ENCODE measurements at places on chromosomes 12 and 14.

- DNase-seq = no peak
These were observed 123.7 kb upstream of the MDM1 start for GRCh38 chr12:68455691-68456345.

GRCh38 chr12:122227341-122227740 is 1.5 kb upstream of the DIABLO start:
- DNase-seq = no peak

DNA sequence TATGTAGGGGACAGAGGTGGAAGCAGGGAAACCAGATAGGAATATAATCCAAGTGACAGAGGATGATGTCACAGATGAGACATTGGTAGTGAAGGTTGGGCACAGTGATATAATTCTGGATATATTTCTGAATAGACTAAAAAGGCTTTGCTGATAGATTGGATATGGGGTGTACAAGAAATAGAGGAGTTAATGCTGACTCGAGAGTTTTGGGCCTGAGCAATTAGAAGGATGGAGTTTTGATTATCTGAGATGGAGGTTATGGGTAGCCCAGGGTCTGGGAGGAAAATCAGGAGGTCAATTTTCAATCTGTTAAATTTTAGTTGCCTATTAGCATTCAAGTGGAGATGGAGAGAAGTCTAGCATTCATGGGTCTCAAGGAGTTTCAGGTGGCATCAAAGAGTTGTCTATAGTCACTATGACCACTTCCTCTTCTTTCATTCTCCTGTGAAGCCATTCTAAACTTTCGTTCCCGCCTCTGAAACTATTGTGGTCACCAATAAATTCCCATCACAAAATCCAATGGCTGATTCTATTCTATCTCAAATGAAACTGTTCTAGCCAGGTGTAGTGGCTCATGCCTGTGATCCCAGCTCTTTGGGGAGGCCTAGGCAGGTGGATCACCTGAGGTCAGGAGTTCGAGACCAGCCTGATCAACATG is 10.6 kb upstream of the ANO6 start:
- no peak for DNase-seq

DNA sequence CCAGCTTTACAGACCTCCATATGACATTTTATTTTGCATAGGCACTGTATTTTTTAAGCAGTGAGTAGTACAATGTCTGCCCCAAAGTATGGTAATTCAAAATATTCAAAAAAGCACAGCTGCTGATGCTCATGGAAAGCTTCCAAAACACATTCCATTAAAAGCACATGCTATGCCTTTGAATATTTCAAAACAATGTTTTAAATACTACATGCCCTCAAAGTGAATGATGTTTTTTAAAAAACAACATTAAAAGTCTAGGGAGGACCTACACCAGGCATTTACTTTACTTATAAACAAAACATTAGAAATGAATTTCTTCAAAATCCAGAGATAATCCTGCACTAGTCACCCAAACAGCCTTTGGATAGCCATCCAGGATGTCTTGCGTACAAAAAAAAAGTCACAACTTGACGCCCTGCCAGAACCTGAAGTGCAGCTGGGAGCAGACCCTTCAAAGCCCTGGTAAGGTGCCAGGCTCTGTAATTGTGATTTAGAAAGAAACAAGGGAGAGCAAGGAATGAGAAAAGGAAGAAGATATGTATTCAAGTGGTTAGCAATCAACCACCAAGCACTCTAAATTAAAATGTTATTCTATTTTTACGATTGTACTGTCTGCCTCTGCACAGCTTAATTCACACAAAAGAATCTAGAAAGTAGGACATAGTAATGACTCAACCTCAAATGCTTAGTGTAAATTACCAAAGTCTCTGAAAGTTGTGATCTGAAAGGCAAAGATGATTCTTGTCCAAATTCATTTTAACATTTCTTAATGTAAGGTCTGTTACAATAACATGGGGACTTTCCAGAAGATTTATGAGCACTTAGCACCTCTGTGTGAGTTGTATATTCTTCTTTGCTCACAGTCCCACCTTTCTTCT is 31.9 kb downstream of the CEP83 start:
- DNase-seq = no peak

- no peak for DNase-seq
These were observed 811 bp upstream of the INF2 start for GRCh38 chr14:104688505-104689108.

GRCh38 chr14:99158646-99159165 is 113.3 kb downstream of the BCL11B start:
- no peak for DNase-seq

GRCh38 chr12:9973949-9974348 is 2.7 kb downstream of the CLEC12A start:
- DNase-seq = no peak

DNA sequence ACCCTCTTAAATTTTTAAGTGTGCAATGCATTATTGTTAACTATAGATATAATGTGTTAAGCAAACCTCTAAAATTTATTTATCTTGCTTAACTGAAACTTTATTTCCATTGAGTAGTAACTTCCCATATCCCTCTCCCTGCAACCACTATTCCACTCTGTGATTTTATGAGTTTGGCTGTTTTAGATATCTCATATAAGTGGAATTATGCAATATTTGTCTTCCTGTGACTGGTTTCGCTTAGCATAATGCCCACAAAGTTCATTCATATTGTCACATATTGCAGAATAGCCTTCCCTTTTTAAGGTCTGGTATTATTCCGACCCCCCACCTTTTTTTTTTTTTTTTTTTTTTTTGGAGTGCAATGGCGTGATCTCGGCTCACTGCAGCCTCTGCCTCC is 247.6 kb downstream of the EMP1 start:
- no peak for DNase-seq

- DNase-seq = no peak
These were observed 915.4 kb upstream of the TMEM132C start for GRCh38 chr12:127351481-127352010.

- DNase-seq = no peak
These were observed 97.9 kb upstream of the USP44 start for GRCh38 chr12:95648990-95649791.

DNA sequence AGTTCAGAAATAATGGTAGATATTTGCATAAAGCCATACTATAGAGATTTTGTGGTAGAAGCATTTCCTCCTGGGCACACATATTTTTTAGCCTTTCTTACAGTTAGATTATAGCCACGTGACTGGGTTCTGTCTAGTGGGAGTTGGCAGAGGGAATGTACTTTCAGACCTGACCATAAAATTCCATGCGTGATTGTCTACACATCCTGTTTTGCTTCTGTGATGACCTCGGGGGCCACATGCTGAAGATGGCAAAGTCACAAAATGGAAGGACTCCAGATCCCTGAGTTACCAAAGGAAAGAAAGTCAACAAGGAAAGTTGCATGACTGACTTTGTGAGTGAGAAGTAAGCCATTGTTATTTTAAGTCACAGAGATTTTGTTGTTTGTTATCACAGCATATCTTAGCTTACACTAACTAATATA is 14.6 kb upstream of the MIA2 start:
- no peak for DNase-seq

DNA sequence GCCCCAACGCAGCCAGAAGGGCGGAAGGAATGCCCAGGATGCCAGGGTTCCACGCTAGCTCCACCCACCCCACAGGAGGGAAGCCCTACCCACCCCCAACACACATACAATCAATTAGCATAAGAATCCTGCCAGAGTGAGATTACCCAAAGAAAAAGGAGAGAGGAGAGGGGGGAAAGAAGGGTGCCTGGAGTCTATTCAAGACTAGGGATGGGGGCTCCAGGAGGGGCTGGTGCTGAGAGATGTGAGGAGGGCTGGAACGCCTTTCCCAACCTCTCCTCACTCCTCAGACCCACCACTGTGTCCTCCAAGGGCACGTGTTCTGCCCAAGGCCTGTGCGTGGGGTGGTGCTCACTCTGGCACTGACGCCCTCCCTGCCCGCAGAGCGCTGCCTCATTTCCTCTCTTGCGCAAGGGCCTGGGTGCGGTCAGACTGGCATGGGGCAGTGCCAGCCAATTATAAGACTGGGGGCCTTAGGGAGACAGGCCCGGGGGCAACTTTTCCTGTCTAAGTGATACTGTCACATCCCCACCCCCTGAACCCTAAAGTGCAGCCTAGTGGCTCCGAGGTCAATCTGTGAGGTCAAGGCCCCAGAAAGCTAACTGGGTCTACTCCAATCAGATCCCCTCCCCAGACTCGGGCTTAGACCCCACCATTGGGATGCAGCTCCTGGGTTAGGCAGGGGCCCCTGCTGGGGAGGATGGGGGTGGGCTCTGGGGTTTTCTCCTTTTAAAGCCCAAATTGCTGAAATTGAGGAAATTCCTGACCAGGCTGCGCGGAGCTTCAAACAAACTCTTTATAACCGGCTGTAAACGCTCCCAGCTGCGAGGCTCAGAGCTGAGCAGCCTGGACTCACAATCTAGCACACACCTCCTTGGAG is 10.2 kb upstream of the ITGB7 start:
- DNase-seq = no peak

GRCh38 chr14:50813544-50813863 is 17.5 kb downstream of the NIN start:
- no peak for DNase-seq

GRCh38 chr14:58878439-58879139 is 240.8 kb downstream of the DACT1 start:
- no peak for DNase-seq

- no peak for DNase-seq
These were observed 217.3 kb upstream of the TBX3 start for GRCh38 chr12:114901316-114901715.

DNA sequence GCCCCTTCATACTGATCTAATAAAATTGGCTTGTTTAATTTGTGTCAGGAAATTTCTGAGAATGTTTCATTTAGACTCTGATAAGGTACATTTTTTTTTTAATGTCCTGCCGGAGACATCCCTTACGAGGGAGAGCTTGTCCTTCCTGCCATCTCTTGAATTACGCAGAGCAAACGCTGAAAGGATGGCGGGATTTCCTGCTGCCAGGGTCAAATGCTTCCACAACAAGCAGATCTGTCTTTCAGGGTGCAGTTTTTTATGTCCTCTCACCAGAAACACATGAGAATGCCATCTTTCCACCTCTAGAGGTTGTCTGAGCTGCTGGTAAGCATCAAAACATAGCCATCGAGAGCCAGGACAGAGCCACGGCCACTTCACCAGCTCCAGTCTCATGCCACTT is 126.8 kb upstream of the ARHGAP5 start:
- no peak for DNase-seq

GRCh38 chr14:49044981-49045380 is 541.2 kb downstream of the RPS29 start:
- no peak for DNase-seq

GRCh38 chr14:24100982-24101494 is 6.9 kb downstream of the PCK2 start:
- no peak for DNase-seq

DNA sequence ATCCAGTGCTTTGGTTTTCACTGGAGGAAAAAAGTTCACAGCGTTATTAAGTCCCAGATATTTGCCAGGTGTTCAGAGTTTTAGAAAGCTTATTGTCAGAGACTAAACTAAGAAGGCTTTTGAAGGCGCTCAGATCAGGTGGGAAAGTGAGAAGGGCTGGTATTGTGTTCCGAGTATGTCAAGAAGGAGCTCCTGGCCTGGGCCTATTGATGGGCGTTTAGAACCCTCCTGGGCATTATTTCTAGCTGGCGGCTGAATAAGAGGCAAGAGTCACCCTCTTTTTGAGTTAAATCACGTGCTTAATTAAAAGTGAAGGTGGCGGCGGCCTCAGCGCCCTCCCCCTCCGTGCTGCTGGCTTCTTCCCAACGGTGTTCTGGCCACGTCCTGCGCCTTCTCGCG is 20.9 kb upstream of the GNS start:
- DNase-seq = no peak

DNA sequence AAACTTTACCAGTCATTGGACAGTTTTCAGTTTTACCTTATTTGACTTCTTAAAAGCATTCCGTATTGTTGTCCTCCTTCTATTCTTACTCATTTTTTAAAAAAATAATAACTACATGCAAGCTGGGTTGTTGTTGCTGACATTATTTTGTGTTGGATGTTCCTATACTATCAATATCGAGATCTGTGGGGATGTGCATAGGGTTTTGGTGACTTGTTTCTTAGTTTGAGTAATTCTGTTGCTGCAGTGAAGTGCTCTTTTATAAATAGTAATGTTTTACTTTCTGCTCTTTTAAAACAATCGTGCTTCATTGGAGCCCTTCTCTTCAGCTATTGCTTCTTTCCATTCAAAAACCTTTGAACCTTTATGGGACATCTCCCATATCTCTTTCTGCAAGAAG is 79.4 kb downstream of the METTL25 start:
- no peak for DNase-seq

DNA sequence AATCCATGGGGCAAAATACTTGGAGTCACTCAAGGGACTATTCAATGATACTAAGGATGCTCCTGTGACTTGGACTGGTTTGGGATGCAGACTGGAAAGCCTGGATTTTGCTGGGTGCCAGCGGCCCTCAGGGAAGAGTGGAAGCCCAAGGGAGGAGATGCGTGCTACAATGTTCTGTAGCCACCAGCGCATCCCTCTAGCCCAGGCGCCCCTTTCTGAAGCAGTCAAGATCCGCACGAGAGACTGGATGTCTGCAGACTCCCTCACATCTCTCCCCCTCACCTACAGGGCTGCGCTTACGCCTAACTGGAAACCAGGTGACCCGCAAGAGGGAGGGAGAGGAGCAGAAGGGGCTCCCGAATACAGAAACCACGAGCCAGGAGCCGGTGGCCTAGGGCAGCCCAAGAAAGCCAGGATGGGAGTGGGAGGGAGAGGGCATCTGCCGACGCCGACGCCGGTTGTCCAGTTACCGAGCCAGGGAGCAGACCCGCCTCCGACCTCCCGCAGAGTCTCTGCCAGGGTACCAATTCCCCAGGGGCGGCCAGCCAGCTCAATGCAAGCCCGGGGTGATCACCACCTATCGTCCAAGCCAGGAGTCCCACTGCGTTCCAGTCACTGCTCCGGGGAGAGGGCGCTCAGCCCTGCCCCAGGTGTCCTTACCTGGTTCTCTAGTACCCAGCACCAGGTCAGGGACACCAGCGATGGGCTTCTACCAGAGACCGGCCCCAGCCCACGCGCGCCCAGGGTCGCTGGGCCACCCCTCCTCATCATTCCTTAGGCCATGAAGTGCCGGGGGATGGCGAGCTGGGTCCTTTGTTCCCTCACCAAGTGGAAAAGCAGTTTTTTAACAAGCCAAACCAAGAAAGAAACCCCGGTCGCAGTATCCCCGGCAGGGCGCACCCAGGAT is 1.2 kb downstream of the NTN4 start:
- no peak for DNase-seq

DNA sequence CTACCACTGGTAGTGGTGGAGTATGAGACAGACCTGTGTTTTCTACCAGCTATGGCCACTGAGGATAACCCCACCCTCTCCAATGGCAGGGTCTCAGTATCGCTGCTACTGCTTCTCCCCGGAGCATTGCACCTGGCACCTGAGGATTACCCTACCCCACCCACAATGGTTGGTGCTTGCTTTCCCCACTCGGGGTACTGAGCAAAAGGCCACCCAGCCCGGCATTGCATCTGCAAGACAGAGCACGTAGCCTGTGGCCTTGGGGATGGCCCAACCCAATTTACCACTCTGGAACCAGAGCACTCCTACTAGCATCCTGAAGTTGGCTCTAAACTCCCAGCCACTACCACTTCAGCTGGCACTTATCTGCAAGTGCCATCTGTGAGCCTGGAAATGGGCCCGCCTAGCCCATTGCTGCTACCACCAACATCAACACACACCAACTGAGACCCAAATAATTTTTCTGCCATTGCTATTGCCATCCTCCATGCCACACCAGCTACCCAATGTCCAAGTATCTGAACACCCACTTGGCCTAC is 145.7 kb downstream of the CNTN1 start:
- no peak for DNase-seq
